ENCODE measurements at places on chromosomes 6 and 20.

DNA sequence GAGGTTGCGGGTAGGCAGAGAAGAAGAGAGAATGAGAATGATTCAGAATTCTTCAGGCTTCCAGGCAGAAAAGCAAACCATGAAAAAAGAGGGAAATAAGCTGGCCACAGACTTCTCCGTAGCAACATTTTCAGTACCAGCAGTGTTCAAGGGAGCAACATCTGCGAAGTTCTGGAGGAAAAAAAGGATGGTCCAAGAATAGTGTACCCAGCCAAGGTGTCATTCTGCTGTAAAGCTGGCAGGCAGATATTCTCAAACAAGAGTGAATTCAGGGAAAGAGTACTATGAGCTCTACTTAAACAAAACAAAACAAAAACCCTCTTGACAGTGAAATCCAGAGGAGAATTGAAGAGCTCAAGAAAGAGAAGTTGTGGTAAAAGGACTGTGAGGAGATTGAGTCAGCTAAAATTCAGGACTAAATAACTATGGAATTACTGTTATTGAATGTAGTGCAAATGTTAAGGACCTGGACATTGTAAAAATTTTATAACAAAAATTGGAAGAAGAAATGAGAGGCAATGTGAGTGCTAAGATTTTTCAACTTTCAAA lies 86.5 kb downstream of the ATRN start:
- DNase-seq: no peak

- no peak for DNase-seq
These were observed 10.8 kb downstream of the DDO start for GRCh38 chr6:110404607-110405006.

DNA sequence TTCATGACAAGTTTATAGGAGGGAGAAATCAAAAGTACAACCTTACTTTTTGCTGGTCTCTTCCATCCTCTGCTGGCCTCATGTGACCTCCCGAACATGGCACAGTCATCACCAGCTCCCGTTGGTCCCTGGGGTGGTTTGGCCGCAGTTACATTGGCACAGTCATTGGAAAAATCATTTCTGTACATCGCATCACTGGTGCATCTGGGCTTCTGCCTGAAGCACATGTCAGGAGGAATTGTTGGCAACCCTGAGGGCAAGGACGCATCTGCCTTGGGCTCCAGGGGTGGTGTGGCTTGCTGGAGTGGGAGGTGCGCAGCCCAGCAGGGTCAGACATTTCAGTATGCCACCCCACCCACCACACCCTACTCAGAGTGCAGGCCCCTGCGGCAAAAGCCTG lies 162.9 kb upstream of the SLC24A3 start:
- DNase-seq: no peak

GRCh38 chr20:62676976-62677375 lies 31.7 kb upstream of the NTSR1 start:
- no peak for DNase-seq

DNA sequence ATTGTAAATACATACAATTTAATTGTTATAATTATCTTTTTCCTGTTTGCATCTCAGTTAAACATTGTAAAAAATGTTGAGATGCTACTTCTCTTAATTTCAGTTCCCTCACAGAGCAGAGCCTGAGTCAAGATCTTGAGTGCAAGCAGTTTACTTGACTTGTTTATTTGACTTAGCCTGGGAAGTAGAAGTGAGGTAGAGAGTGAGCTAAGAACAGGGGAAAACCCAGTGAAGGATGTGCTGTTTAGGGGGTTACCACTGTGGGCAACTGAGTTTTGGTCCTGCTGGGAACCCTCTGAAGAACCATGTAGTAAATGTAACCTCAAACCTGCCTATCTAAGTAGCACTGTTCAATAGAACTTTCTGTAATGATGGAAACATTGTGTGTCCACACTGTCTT lies 495.2 kb upstream of the FLRT3 start:
- DNase-seq: no peak
